Stimulated activated CD8-positive, alpha-beta memory T cell treated with anti-CD3 and anti-CD28 coated beads, Interleukin-4, amount 100 ng/mL, for 1 hour (primary cell): ENCODE measurements at places on chromosomes 1 and 21.

DNA sequence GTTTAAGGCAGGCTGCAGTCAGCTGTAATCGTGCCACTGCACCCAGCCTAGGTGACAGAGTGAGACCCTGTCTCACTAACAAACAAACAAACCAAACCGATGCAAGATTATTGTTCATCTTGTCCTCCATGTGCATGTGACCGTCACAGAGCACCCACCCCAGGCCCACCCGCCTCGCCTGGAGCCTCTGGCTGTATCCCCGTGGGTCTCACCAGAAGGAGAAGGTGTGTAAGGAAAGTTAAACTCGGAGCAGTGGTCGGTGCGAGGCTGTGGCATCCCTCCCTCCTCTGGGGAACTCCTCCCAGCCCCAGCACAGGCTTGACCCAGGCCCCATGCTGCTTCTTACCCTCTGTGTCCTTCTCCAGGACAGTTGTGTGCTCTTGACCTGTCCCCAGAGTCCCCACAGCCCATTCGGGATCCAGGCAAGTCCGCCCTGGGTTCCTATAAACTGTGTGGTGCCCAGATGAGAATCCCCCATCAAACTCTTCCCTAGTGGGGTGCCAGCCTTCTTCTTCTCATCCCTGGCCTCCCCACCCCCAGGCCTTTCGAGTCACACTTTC is 318.4 kb downstream of the AJAP1 start:
- DNase-seq = no peak

DNA sequence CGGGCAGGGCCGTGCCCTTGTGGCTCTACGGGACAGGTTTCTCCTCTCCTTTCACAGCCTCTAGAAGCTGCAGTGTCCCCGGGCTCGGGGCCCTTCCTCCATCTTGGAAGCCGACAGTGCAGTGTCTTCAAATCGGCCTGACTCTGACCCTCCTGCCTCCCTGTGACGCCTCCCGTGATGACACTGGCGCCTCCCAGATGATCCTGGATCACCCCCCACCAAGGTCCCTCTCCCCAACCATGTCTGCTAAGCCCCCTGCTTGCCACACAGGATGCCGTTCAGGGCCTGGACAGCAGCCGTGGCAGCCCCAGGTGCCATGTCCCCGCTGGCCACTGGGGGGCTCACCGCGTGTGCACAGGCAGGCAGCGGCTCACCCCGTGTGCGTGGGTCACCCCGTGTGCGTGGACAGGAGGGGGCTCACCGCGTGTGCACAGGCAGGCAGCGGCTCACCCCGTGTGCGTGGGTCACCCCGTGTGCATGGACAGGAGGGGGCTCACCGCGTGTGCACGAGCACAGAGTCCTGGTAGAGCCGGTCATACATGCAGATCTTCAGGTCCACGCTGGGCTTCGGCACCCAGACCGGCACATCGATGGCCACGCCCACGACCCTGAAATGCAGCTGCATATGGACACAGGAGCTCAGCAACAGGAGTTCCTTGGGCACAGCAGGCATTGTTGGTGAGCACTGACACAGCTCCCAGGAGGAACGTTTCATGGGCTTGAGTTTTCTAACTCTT is 24.9 kb upstream of the TMEM52 start:
- peak; percentile 29 for DNase-seq

DNA sequence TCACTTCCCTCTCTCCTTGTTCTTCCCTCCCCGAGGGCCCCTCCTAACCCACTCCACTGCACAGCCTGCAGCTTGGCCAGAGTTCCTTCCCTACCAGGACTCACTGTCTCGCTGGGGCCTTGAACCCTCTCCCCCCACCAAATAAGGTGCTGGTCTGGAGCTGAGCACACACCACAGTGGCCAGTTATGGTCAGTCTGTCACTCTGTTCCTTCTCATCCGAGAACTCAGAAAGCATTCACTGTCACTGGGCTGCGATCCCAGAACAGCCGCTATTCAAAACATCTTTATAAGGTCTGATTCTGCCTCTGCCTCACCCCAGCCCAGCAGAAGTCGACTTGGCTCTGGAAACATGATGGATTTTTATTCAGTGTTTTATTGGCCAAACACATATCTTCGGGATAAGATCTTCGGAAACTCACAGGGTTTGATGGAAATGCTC is 19.8 kb upstream of the LBR start:
- DNase-seq = no peak

- DNase-seq = no peak
Measured at GRCh38 chr1:151372058-151372934, at the start of gene SELENBP1. TSS of gene SELENBP1 (minus strand) at chr1:151372705. CDS start at chr1:151372641, 64 bp downstream.

DNA sequence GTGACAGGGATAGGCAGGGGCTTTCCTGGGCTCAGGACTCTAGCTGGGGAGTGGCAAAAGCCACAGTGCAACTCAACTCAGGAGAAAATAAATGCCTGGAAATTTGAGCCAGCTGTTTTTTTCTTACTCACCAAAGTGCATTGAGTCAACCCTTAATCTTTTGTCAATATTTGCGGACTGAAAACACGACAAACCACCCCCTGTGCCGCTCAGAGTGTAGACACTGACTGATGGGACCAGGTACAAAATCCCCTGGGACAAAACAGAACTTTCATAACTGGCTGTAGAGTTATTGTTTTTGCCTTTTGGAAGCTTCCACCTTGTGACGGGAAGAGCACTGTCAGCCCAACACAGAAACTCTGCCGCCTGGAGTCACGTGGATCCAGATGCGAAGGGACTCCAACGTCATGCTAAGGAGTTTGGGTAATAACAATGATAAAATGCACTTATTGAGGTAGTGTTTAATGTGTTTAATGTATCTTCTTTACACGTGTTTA is 164.6 kb downstream of the PLPP3 start:
- no peak for DNase-seq

- no peak for DNase-seq
Measured at GRCh38 chr1:44072204-44072603, 40.9 kb upstream of the SLC6A9 start.

DNA sequence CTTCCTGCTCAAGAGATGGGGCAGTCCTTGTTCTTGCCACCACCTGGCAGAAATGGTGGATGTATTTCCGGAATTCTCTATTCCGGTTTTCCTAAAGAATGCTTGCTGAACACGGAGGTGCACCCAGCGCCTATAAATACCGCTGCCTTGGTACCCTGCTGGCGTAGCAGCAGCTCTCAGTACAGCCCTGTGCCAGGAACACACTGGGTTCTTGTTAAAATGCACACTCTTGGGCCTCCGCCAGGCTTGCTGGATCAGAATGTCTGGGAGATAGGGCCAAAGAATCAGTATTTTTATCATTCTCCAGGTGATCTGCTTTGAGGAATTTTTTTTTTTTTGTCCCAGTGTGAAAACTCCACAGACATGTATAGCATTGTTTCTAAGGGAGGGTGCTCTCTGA is 54.2 kb downstream of the IGSF5 start:
- no peak for DNase-seq

- DNase-seq = no peak
Measured at GRCh38 chr1:204074274-204075138, 1.6 kb downstream of the SOX13 start.

GRCh38 chr1:207502726-207503125 is 6.8 kb downstream of the CR1 start:
- DNase-seq = no peak

GRCh38 chr1:243725846-243726245 is 124.2 kb downstream of the AKT3 start:
- no peak for DNase-seq

GRCh38 chr1:67535474-67535873 is 105.3 kb upstream of the SERBP1 start:
- DNase-seq = no peak

GRCh38 chr21:36429947-36430546 is 44.9 kb downstream of the CHAF1B start:
- DNase-seq = peak; percentile 52

GRCh38 chr1:219906924-219907771 is 21.2 kb downstream of the SLC30A10 start:
- DNase-seq = no peak

DNA sequence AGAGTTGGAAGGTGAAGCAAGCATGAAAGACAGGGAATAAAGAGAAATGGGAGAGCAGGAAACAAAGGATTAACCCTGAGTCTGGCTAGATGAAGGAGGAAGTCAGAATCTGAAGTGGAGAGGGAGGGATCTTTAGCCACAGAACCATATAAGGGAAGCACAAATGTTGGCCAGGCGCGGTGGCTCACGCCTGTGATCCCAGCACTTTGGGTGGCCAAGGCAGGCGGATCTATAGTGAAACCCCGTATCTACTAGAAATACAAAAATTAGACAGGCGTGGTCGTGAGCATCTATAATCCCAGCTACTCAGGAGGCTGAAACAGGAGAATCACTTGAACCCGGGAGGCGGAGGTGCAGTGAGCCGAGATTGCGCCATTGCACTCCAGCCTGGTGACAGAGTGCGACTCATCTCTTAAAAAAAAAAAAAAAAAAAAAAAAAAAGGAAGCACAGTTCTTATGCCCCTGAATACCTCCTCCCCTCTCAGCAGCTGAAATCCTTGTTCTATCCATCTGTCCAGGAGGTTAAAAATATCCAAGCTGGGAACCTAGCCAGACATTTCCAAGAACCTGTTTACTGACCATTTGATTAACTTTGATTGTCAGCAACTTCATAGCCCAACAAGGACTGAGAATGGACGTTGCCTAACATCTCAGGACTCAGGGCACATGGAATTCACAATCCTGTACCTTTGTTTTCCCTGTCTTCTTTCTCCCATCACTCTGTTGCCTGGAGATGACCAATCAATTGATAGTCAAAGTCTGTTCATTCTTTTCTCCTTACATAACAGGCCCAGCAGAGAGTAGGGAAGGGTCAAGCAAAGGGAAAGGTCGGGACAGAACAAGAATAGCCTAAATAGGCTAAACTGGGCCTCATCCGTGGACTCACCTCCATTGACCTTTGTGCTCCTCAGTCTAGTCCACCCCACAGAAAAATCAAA is 10.6 kb downstream of the TXNIP start:
- no peak for DNase-seq

DNA sequence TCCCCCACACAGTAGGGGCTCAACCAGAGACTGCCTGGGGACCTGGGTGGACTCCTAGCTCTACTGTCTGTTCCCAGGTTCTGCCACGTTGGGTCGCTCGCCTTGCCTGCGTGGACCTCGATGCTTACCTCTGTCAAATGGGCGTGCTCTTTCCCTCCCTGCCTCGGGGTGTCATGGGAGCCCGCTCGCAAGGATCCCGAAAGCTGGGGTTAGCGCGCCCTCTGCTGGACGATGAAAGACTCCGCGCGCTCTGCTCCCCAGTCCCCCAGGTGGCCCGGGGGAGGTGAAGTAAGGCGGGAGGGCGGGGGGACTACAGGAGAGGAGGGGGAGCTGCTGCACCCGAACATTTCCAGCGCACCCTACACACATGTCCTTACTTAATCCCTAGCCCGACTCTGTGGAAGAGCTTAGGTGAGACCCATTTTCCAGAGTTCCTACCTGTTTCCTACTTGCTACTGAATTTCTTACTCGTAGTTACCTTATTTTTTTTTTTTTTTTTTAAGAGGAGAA is 2.3 kb upstream of the BSND start:
- DNase-seq = peak; percentile 63

GRCh38 chr1:153945795-153946621 is 510 bp downstream of the DENND4B start:
- DNase-seq = peak; percentile 52

GRCh38 chr1:61139775-61140549 is 57.6 kb downstream of the NFIA start:
- DNase-seq = no peak

- DNase-seq = no peak
Measured at GRCh38 chr1:18901147-18901951, 1.0 kb downstream of the ALDH4A1 start.

DNA sequence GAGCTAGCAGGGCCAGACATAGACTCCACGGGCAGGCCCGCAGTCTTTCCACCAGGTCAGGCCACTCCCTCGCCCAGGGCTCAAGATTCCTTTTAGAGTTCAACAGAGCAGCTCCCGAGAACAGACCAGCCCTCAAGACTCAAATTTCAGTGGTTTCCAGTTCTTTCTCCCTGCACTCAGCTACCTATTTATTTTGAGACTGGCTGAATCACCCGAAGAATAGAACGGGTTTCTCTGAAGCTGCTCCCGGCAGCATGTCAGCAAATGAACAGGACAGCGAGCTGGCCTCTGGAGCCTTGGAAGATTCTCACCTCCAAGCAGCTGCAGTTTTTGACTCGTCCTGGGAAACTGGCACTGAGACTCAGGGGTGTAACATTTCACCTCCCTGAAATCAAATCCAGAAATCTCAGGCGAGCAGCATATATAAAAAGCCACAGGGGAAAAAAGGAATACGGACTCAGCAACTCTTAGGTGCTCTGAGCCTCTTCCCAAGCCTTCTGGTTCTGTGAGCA is 177.9 kb downstream of the CLIC6 start:
- no peak for DNase-seq

GRCh38 chr1:54459726-54460191 is 53.6 kb upstream of the SSBP3 start:
- DNase-seq = no peak

DNA sequence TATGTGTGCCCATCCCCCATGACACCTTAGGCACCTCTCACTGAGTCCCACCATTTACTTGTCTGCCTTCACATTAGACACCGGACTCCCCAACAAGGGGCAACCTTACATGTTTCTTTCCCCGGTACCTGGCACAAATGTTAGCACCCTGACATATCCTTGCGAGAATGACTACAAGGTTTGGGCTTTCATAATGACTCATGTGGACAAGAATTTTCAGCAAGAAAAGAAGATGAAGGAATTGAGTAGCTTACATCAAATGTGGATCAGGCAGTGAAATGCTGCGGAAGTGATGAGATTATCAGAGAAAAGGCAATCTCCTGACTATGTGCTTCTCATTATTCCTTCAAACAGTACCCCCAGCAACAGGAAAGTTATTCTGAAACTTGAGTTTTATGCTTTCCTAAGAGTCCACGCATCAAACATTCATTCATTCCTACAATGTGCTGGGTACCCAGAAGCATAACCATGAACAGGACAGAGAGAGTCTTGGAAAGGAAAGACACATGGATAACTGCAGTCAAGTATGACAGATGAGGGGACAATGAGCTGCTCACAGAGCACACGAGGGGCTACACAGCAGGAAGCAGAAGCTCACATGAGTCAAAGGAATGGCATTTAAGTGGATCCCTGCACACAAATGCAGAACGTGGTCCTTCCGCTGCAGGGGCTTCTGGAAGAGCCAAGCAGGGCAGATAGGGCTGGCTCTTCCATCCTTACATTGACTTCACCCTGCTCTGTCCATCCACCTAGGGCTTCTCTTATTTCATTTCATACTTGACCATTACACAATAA is 112.1 kb downstream of the PCNX2 start:
- no peak for DNase-seq

- no peak for DNase-seq
Measured at GRCh38 chr1:111197598-111198284, 2.7 kb downstream of the DENND2D start.

- no peak for DNase-seq
Measured at GRCh38 chr1:235923466-235924021, 56.8 kb upstream of the LYST start.

DNA sequence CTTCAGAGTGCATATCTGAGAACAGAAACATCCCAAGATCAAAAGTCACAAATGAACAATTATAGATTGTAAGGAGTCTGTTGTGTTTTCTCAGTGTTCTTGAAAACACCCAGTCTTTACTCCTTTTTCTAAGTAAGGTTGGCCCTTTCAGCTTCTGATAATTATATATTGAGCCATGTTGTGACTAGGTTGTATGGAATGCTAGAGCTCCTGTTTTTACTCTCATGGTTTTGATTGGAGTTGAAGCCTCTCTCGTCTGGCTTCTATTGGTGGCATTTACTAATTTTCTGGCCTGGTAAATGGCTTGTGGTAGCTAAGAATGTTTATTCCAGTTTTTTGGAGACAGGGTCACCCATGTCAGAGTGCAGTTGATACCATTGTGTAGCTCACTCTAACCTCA is 84.7 kb downstream of the NDUFS5 start:
- DNase-seq = no peak

- no peak for DNase-seq
Measured at GRCh38 chr1:221012120-221012519, 132.9 kb downstream of the HLX start.
